ENCODE measurements at places on chromosomes 2 and 18. TPM values are rescaled to one million over a fixed set of nuclear protein-coding genes. Genes with fewer than 3 reads are reported as not detected.
A peak's percentile ranks its signal among the peaks of the same experiment; 100 is the strongest.

- peaks cover 6% of the 10 kb centered on the region for H3K4me1 ChIP-seq
- no peaks in the 10 kb centered on the region for H3K36me3 ChIP-seq
- no peaks in the 10 kb centered on the region for H3K27me3 ChIP-seq
- H3K4me3 ChIP-seq = peak overlapping the region; percentile 85
- peak overlapping the region; percentile 92 for H3K27ac ChIP-seq
Observed at GRCh38 chr2:32358111-32358482, 1.3 kb downstream of the BIRC6 start.

GRCh38 chr18:65608471-65608870 lies 142.3 kb upstream of the CDH7 start:
- no peaks in the 10 kb centered on the region for H3K27me3 ChIP-seq
- H3K36me3 ChIP-seq = no peaks in the 10 kb centered on the region
- DNase-seq = no peak
- H3K27ac ChIP-seq = no peak overlapping the region
- H3K4me3 ChIP-seq = no peak overlapping the region

- no peak for DNase-seq
- H3K4me1 ChIP-seq = peaks cover 14% of the 10 kb centered on the region
- no peak overlapping the region for H3K4me3 ChIP-seq
- H3K27me3 ChIP-seq = no peaks in the 10 kb centered on the region
- no peak overlapping the region for H3K27ac ChIP-seq
Observed at GRCh38 chr2:101776172-101777043, 78.9 kb downstream of the MAP4K4 start.

- H3K36me3 ChIP-seq = peaks cover 3% of the 10 kb centered on the region
- DNase-seq = no peak
- no peaks in the 10 kb centered on the region for H3K4me1 ChIP-seq
- H3K27ac ChIP-seq = no peak overlapping the region
Observed at GRCh38 chr2:216503159-216503629, 4.5 kb downstream of the RPL37A start.

DNA sequence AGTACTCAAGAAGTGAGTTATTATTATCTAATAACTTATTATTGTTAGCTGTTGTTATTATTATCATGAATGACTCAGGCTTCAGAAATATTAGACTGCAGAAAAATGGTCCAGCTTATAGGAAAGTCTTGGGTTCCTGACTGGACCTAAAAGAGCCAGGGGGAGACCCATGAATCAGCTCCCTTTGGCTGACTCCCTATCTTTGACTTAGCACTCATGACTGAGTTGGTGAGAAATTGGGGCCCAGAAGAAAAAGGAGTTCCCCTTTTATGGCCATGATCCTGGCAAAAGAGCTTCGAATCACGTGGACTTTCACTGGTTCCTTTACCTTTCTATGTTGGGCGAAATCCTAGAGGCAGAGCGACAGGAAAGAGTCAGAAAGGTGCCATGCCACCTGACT lies 145.8 kb downstream of the MYO3B start:
- H3K36me3 ChIP-seq = no peaks in the 10 kb centered on the region
- no peak overlapping the region for H3K4me3 ChIP-seq
- H3K27ac ChIP-seq = no peak overlapping the region

DNA sequence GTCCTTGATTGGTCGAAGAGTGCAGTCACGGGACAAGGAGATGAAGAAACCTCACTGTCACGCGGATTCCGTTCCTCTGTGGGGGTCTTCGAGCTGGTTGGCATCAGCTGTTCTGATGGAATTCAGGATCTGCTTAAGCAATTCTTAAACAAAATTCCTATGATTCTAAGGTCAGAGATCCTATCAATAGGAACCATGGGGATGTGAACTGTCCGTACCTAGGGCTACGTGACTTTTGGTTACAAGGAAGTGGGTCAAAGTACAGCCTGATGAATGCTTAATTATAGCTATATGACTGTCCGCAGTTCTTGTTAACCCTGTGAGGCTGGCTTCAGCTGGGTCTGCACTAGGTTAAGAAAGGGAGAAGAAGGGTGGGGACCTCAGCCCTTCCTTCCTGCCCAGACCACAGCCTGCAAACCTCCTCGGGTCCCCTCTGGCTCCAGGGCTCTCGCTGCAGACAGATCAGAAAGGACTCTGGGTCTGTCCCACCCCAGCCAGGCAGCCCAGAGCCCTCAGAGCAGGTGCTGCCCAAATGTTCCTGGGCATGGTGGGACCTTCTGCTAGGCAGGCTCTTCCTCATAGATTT lies 44.2 kb upstream of the TAF1B start:
- no peaks in the 10 kb centered on the region for H3K27me3 ChIP-seq
- H3K4me3 ChIP-seq = no peak overlapping the region
- no peak overlapping the region for H3K27ac ChIP-seq
- H3K4me1 ChIP-seq = no peaks in the 10 kb centered on the region
- no peaks in the 10 kb centered on the region for H3K36me3 ChIP-seq

GRCh38 chr2:204706939-204707338 lies 161.7 kb downstream of the PARD3B start:
- DNase-seq = no peak
- H3K4me1 ChIP-seq = no peaks in the 10 kb centered on the region
- H3K36me3 ChIP-seq = no peaks in the 10 kb centered on the region
- H3K27me3 ChIP-seq = no peaks in the 10 kb centered on the region
- no peak overlapping the region for H3K27ac ChIP-seq

DNA sequence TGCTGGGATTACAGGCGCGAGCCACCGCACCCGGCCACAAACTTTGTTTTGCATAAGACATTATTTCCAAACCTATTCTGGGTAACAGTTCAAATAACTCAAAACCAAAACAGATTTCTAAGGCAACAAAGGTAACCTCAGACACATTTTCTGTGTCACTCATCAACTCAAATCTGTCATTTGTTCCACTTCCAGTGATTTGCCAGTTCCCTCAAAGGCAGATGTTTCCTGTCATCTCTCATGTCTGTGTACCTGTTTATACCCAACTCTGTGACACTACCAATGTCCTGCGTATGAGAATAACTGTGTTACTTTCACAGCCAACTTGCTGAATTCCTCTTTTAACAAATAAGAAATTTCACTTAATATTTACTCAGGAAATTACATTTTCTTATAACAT lies 54.4 kb downstream of the SCN3A start:
- no peaks in the 10 kb centered on the region for H3K36me3 ChIP-seq
- no peaks in the 10 kb centered on the region for H3K4me1 ChIP-seq
- DNase-seq = no peak
- H3K4me3 ChIP-seq = no peak overlapping the region

DNA sequence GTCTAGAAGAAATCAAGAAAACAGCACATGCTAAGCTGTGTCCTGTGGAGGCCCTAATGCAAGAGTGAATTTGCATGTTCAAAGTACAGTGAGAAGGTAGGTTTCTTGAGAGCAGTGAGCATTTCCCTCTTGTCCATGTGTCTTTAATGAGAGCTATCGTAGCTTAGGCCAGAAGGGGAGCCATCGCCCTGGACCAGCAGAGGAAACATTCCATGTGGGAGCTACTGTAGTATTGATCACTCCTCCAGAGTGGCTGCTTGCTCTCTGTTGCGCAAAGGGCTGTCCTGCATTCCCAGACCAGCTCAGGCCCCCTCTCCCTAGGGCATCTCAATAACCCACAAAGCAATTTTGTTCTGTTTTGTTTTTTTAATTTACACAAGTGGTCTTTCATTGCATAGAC lies 950.1 kb downstream of the CNTNAP5 start:
- H3K27ac ChIP-seq = no peak overlapping the region
- H3K36me3 ChIP-seq = no peaks in the 10 kb centered on the region
- H3K4me1 ChIP-seq = no peaks in the 10 kb centered on the region
- H3K4me3 ChIP-seq = no peak overlapping the region

GRCh38 chr2:230324503-230324902 lies 2.5 kb upstream of the SP140L start:
- H3K4me1 ChIP-seq = no peaks in the 10 kb centered on the region
- H3K4me3 ChIP-seq = no peak overlapping the region
- no peaks in the 10 kb centered on the region for H3K36me3 ChIP-seq
- no peaks in the 10 kb centered on the region for H3K27me3 ChIP-seq

GRCh38 chr2:45477546-45477945 lies 133.5 kb downstream of the SRBD1 start:
- DNase-seq = no peak
- no peaks in the 10 kb centered on the region for H3K27me3 ChIP-seq
- no peak overlapping the region for H3K27ac ChIP-seq

- H3K4me1 ChIP-seq = no peaks in the 10 kb centered on the region
- H3K27ac ChIP-seq = peak within 1 kb of the TSS; percentile 83
- H3K4me3 ChIP-seq = peak within 1 kb of the TSS; percentile 74
Observed at GRCh38 chr18:5295231-5295920, at the start of gene ZBTB14. TSS of gene ZBTB14 (minus strand) at chr18:5295726. CDS start at chr18:5293246, 2,480 bp downstream.

- no peak overlapping the region for H3K4me3 ChIP-seq
- no peaks in the 10 kb centered on the region for H3K36me3 ChIP-seq
- H3K27me3 ChIP-seq = no peaks in the 10 kb centered on the region
- no peak overlapping the region for H3K27ac ChIP-seq
Observed at GRCh38 chr2:220240641-220241040, 613.2 kb downstream of the SLC4A3 start.

DNA sequence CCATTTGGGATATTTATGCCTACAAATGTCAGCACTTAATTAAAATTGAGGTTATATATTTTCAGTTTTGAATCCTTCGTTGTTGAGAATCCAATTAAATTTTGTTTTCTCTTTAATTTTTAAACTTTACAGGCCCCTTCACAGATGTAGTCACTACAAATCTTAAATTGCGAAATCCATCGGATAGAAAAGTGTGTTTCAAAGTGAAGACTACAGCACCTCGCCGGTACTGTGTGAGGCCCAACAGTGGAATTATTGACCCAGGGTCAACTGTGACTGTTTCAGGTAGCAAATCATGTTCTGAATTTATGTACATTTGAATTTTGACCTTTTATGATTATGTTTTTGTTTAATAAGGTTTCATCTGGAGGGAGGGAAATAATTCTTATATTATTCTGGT lies 17.9 kb downstream of the VAPA start:
- no peaks in the 10 kb centered on the region for H3K27me3 ChIP-seq
- no peak overlapping the region for H3K4me3 ChIP-seq
- no peak overlapping the region for H3K27ac ChIP-seq
- DNase-seq = no peak

DNA sequence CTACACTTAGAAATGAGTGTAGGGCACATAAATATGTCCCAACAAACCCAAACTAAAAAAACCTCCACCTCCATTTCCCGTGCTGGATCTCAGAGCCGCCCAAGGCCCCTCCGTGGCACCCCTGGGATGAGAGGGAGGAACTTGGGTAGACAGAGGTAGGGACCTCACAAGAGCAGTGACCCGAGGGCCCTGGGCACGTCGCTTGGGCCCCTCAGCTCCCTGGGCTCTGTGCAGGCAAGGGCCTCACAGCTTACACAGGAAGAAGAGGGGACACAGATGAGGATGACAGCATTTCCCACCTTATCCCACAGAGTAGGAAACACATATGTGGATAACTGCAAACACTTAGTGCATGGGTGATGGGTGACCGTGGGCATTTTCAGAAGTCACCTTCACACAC lies 93.9 kb upstream of the TPO start:
- H3K27me3 ChIP-seq = no peaks in the 10 kb centered on the region
- H3K4me3 ChIP-seq = no peak overlapping the region
- DNase-seq = no peak
- H3K27ac ChIP-seq = no peak overlapping the region
- H3K4me1 ChIP-seq = no peaks in the 10 kb centered on the region

RBM44 gene
- 3.2 TPM for total RNA-seq

TMX3 gene
- 59.6 TPM for total RNA-seq

RGPD4 gene
- 0.39 TPM for total RNA-seq

NBAS gene
- total RNA-seq = 46.0 TPM

KCNG2 gene
- 0.23 TPM for total RNA-seq

Data from aorta (tissue), 5 donors.